ENCODE measurements at places on chromosomes 12 and 14. TPM values are rescaled to one million over a fixed set of nuclear protein-coding genes. Genes with fewer than 3 reads are reported as not detected.

DNA sequence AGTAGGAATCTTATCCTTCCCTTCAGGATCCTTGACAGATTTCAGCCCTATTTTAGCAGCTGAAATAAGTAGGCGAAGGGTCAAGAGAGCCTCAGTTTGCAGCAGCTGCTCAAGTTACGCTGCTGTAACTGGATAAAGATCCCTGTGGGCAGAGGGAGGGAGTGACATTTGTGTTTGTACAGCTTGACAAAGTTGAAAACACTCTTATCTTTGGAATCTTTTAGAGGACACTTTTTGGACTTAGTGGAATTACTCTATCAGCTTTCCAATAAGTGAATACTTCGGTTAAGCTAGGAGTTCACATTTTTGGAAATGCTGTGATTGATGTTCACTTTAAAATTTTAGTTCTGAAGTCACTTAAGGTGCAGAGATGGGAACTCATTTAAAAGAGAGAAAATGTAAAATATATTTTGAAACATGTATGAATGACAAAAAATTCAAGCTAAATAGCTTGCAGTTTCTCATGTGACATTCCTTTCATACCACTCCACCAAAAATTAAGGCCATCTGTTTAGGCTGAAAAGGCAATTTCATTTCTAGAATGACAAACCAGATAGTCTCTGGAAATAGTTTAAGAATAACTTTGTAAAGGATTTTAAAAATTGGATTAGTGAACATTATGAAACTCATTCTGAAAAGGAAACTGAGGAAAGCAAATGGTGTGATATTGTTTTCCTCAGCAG lies 55.2 kb downstream of the SLC38A4 start:
- no peak overlapping the region for H3K27ac ChIP-seq
- H3K4me1 ChIP-seq: peaks cover 9% of the 10 kb centered on the region
- H3K27me3 ChIP-seq: no peaks in the 10 kb centered on the region
- no peak for DNase-seq

The SLC35E3 gene
- 5.0 TPM for polyA plus RNA-seq

GRCh38 chr12:54363047-54363446 lies 1.2 kb downstream of the GPR84 start:
- no peaks in the 10 kb centered on the region for H3K36me3 ChIP-seq
- no peak for DNase-seq
- H3K27ac ChIP-seq: no peak overlapping the region
- H3K27me3 ChIP-seq: no peaks in the 10 kb centered on the region
- H3K4me1 ChIP-seq: peaks cover 27% of the 10 kb centered on the region

The MORN3 gene
- 0.20 TPM for polyA plus RNA-seq

- H3K36me3 ChIP-seq: no peaks in the 10 kb centered on the region
- H3K27me3 ChIP-seq: peaks cover 69% of the 10 kb centered on the region
- H3K4me1 ChIP-seq: no peaks in the 10 kb centered on the region
Observed at GRCh38 chr12:131221061-131221956, 267.6 kb downstream of the ADGRD1 start.

- H3K36me3 ChIP-seq: no peaks in the 10 kb centered on the region
- peak overlapping the region; percentile 33 for H3K4me3 ChIP-seq
- peaks cover 88% of the 10 kb centered on the region for H3K27me3 ChIP-seq
- DNase-seq: no peak
- no peak overlapping the region for H3K27ac ChIP-seq
Observed at GRCh38 chr14:56797569-56798446, 12.5 kb downstream of the OTX2 start.

DNA sequence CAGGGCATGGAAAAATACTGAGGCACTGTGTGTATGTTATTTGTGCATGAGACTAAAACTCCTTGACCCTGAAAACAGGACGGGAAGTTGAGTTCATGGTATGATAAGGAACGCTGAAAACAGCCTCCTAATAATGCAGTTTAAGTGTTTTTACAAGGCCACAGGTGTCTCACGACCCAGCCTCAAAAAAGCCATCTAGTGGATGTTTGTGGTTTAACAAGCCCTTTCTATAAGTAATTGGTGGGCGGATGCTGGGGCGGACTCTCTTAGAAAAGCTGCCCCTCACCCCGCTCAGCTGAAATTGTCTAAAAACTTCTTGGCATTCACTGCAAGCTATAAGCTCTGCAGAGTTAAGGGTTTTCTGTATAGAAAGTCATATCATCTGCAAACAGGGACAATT lies 184.5 kb downstream of the NUBPL start:
- H3K4me1 ChIP-seq: no peaks in the 10 kb centered on the region
- H3K36me3 ChIP-seq: no peaks in the 10 kb centered on the region
- H3K27ac ChIP-seq: no peak overlapping the region

- H3K4me3 ChIP-seq: no peak overlapping the region
- no peaks in the 10 kb centered on the region for H3K27me3 ChIP-seq
- peaks cover 8% of the 10 kb centered on the region for H3K4me1 ChIP-seq
- no peak for DNase-seq
- H3K27ac ChIP-seq: no peak overlapping the region
- no peaks in the 10 kb centered on the region for H3K36me3 ChIP-seq
Observed at GRCh38 chr14:55881577-55882241, 236.5 kb upstream of the PELI2 start.

GRCh38 chr14:24794644-24795305 lies 160.8 kb upstream of the GZMB start:
- peaks cover 4% of the 10 kb centered on the region for H3K4me1 ChIP-seq
- H3K36me3 ChIP-seq: no peaks in the 10 kb centered on the region
- DNase-seq: no peak
- no peak overlapping the region for H3K4me3 ChIP-seq
- no peak overlapping the region for H3K27ac ChIP-seq
